RPMI7951 (cell line): ENCODE measurements at places on chromosomes 2 and 18. TPM values are rescaled to one million over a fixed set of nuclear protein-coding genes. Genes with fewer than 3 reads are reported as not detected.

DNA sequence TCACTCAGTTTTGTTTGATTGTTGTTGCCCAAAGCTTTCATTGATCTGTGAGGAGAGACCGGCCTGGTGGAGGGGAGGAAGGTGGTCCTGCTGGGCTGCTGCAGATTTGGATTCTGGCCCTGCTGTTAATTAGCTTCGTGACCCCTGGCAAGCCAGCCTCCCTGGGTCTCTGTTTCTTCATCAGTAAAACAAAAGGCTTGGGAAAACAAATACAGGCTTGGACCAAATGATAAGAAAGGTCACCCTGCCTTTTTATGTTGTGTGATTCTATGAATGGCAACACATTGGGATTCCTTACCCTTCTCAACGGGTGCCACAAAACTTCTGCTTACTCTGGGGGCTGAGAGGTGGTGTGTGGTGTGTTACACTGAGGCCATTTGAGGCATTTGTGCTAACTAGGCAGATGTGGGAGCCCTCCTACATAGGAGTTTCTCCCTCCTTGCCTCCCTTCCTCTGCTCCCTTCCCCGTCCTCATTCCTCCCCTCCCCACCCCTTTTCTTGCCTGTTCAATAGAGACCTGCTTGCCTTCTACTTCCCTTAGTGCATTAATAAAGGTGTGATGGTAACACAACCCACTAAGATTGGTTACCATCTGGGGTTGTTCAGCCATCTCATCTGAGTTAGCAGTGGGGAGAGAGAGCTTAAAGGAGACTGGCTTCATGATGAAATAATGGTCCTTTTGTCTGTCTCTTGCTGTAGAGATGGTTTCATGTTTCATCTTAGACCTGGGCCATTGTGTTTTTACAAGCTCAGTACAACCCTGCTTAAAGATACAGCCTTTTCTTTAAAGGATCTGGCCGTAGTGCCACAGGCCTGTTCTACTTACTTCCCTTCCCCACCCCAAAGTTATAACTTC is 96.2 kb downstream of the TANC1 start:
- peak; percentile 74 for DNase-seq

CLIP4 gene
- total RNA-seq: 38.0 and 40.3 TPM in 2 replicates

GPR17 gene
- 0.29 and 0.84 TPM in 2 replicates for total RNA-seq

DNA sequence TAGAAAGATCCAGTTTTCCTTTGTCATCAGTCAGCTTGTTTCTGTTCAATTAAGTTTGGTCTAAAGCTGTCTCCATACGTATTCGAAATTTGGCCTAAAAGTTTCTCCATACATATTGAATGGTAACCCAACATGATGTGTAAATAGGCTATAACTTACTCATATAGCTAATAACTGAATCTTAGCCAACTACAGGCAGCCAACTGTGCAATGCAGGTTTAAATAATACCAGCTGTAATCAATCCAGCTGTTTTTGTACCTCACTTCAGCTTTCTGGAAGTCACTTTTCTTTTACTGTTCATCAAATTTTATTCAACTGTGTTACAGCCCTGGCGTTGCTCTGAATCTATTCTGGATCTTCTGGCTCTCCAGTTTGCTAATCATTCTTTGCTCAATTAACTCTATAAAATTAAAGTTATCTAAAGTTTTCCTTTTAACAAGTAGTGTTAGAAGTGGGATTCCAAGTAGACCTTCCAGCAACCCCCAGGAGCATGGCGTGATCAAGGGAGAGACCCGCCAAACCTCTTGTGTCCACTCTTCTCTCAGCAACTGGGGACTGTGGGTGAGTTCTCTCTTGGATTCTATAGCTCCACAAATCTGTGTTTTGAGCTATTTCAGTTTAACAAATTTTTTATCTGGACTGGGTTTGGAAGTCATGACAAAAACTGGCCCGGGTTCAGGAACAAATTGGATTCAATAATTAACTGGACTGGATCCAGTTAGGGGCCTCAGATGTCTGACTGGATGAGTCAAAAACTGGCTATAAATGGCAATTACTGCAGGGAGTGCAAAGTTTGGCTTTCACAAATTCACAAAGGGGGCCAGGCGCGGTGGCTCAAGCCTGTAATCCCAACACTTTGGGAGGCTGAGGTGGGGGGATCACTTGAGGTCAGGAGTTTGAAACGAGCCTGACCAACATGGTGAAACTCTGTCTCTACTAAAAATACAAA is 329.7 kb upstream of the ST6GAL2 start:
- DNase-seq: no peak

TOGARAM2 gene
- total RNA-seq: 0.29 TPM in 1 of 2 replicates, not detected in the other

GRCh38 chr2:8533923-8534322 is 147.9 kb upstream of the ID2 start:
- no peak for DNase-seq

CPS1 gene
- 46.0 and 49.3 TPM in 2 replicates for total RNA-seq

RHBDD1 gene
- 7.9 and 11.0 TPM in 2 replicates for total RNA-seq

DNA sequence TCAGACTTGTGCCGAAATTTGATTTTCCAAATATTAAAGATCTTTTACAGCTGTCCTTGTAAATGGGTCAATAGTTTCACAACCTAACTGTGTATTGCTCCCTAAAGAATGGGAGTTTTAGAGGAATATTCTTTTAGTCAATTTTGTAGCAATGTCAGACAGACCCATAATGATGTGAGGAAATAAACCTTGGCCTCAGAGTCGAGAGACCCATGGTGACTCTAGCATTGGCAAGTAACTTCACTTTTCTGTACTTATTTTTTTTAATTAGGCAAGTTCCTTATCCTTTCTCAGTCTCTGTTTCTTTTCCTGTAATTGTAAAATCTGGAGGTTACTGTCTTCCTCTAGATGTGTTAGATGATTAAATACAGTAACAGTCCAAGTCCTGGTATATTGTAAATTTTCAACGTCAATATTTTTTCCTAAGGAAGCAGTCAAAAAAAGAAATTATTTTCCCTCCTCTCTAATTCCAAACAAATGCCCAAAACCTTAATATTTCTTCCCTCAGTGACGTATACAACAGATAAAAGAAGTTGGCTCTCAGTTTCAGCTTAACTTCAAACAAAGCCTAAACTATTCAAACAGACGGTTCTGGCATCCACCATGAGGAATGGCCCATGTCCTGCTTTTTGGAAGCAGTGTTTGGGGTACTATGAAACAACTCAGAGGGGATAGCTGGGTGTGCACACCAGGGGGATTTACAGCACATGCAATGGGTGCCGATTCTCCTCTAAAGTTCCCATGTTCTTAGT is 466.7 kb downstream of the TNS1 start:
- DNase-seq: no peak

DNA sequence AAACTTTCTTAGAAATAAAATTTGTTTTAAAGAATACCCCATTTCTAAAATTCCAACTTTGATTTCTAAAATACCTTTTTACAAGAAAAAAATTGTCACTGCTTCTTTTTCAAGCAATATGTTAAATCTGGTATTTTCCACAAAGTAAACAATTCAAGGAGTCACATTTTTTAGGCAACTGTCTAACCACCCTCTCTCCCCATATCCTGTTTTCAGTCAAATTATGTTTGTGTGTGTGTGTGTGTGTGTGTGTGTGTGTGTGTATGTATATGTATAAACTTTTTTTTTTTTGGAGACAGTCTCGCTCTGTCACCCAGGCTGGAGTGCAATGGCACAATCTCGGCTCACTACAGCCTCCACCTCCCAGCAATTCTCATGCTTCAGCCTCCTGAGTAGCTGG is 59.3 kb downstream of the ADNP2 start:
- DNase-seq: no peak

DNA sequence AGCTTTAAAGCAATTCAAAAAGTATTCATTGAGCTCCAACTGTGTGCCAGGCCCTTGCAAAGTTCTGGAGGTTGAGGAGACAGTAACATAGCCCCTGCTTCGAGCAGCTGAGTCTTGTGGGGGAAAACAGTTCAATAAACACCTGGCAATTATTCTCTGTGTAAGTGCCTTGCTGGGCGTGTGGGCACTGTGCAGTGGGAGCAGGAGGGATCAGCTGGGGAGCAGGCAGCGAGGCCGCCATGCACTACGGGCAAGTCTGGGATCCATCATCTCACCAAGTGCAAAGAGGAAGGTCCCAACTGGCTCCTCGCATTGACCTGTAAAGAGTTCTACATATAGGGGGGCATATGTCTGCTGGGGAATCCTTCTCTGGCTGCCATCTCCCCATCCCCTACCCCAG is 342.2 kb upstream of the HS6ST1 start:
- no peak for DNase-seq

- DNase-seq: no peak
These were observed 32.6 kb upstream of the BCL11A start for GRCh38 chr2:60586081-60586480.

GRCh38 chr2:195106681-195107380 is 550.2 kb upstream of the SLC39A10 start:
- DNase-seq: no peak

DNA sequence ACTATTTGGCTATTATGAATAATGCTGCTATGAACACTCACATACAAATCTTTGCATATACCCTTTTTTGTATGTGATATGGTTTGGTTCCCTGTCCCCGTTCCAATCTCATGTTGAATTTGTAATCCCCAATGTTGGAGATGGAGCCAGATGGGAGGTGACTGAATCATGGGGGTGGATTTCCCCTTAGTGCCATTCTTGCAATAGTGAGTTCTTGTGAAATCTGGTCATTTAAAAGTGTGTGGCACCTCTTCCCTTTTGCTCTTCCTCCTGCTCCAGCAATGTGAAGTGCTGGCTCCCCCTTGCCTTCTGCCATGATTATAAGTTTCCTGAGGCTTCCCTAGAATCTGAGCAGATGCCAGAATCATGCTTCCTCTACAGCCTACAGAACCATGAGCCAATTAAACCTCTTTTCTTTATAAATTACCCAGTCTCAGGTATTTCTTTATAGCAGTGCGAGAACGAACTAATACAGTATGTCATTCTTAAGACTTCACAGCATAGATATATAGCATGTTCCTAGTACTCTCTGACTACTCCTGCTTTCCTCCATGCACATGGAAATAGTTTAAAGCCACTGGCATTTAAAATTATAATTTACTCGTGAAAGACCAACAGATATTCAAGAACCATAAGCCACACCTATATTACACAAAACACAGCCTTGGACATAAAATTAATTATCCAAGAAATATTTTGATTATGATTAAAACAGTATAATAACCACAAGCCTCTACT is 75.2 kb downstream of the COBLL1 start:
- DNase-seq: no peak

- peak; percentile 38 for DNase-seq
These were observed 187.6 kb downstream of the MREG start for GRCh38 chr2:215825707-215826106.

NMUR1 gene
- total RNA-seq: not detected in 2 replicates

EFR3B gene
- total RNA-seq: 0.60 and 1.1 TPM in 2 replicates

GRCh38 chr18:3389977-3390376 is 60.0 kb upstream of the TGIF1 start:
- no peak for DNase-seq

GRCh38 chr2:212904646-212905045 is 246.8 kb downstream of the IKZF2 start:
- no peak for DNase-seq

SERPINB12 gene
- not detected in 2 replicates for total RNA-seq

DNA sequence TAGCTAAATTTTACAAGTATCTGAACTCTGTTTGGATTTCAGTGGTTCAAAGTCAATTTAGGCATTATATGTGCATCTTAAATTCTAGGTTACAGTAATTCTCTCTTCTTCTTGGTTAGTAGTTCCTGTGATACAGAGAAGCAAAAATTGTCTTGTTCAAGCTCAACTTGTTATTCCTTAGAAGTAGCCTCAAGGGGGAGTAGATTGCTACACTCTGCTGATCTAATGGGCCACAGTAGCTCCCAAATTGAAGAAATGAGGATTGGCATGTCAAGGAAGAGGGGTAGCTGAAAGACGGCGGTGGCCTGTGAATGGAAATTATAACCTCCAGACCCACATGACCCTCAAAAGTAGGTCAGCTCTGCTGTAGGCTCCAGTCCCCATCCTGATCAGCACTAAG is 334.7 kb downstream of the HRH4 start:
- DNase-seq: no peak

GRCh38 chr18:72539901-72540300 is 4.2 kb downstream of the CBLN2 start:
- DNase-seq: no peak

DNA sequence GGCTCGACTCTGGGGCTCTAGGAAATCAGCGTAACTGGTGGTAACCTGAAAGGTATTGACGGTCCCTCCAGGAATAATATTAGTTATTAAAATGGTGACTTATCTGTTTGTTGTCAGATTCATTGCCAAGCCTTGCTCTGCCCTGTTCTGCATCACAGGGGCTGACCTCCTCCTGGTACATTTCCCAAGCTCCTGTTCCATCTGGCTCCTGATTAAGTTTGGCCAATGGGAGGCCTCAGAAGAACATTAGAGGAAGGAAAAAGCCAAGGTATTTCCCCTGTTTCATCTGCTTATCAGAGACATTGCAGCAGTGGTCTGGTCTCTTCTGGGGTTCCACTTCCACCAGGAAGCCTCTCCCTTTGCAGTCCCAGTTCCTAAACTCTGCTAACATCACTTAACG is 527.0 kb downstream of the TNS1 start:
- no peak for DNase-seq

GRCh38 chr2:201858281-201859184 is 52.2 kb downstream of the CDK15 start:
- DNase-seq: peak; percentile 86

- no peak for DNase-seq
These were observed 25.9 kb downstream of the HDLBP start for GRCh38 chr2:241289597-241289996.

NT5C1B gene
- total RNA-seq: not detected in 2 replicates

DNA sequence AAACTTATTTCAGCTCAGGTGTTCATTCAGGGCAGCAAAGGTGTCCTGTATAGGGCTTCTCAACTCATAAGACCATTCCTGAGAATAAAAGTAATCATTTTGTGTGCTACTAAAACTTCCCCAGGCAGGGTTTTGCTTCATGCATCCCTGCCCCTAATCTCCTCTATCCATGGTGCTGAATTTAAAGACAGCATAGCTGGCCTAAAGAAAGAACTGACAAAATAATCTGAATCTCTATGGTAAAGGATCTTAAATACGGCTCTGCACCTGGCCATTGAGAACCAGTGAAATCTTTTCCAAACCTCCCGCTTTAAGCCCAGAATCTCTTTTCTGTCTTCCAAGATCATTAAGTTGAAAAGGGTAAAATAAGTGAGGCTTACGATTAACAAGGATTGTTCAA is 292.1 kb upstream of the KLHL29 start:
- DNase-seq: no peak

IWS1 gene
- total RNA-seq: 53.9 and 54.0 TPM in 2 replicates

DNA sequence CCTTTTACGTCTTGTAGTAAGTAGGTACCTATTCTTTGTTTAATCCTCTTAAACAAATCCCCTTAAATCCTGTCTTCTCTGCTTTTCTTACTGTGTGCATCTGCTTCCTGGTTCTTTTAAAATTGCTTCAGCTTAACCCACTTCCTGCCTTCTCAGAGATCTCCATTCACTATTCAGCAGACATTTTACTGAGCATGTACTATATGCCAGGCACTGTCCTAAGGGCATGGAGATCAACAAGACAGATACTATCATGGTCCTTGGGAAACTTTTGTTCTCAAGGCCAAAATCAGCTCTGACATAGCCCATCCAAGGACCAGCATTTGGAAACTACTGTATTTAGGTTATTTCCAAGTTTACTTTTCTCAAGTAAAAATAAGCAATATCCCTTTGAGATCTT is 227.5 kb downstream of the TPGS2 start:
- DNase-seq: peak; percentile 6

- DNase-seq: no peak
These were observed 20.3 kb downstream of the TUBB6 start for GRCh38 chr18:12328179-12328823.
